ENCODE measurements at places on chromosomes 12 and 14.

GRCh38 chr14:83632375-83632774, 1897.6 kb upstream of the FLRT2 start:
- DNase-seq, result no peak

DNA sequence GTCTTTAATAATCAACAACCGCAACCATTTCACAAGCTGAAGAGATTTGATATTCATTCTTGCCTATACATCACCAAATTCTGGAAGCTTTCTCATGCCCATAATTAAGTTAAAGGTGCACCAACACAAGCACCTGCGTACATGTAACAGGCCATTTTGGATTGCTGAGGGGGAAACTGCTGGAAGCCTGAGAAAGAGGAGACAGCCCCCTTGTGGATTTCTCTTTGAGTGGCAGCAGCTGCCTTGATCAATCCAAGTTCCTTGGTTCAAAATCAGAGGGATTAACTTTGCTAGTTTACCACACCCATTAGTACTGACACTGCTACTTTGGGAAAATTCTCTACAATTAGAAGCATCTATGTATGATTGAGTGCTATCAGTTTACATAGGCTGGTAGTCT, 321.1 kb downstream of the NOVA1 start:
- DNase-seq, result no peak

DNA sequence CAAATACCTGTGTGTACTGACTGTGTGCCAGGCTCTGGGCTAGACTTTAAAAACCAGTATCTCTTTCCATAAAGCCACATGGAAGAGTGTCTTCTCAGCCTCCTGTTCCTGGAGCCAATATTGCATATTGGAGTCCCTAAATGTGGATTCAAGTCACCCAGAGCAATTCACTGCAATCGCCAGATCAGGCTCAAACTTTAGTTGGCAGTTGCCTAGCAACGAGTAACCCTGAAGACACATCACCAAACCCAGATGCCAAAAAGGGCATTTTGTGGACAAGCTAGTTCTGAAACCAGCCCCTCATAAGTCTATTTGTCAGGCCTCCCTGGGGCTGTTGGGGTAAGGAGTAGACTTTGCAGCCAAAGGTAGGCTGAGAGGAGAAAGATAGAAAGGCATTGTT, 13.7 kb downstream of the DPF3 start:
- DNase-seq, result no peak

- no peak for DNase-seq
These were observed 8.7 kb downstream of the KLRC4 start for GRCh38 chr12:10400829-10401228.

GRCh38 chr12:92111256-92111655, 34.4 kb downstream of the BTG1 start:
- DNase-seq, result no peak

DNA sequence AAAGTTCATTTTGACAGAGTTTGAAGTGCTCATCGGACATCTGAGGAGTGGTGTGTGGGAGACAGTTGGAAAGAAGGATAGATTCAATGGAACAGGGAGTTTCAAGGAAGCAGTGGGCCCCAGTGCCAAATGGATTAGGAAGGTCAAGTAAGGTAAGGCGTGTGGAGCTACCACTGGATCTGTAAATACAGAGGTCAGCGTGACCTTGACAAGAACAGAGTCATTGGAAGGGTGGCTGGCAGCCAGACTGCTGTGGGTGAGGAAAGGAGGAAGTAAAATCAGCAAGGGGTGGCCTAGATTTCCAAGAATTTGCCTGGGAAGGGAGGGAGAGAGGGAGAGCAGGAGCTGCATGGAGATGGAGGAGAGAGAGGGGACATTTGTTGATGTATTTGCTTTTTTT, 68.2 kb upstream of the IGF1 start:
- no peak for DNase-seq

DNA sequence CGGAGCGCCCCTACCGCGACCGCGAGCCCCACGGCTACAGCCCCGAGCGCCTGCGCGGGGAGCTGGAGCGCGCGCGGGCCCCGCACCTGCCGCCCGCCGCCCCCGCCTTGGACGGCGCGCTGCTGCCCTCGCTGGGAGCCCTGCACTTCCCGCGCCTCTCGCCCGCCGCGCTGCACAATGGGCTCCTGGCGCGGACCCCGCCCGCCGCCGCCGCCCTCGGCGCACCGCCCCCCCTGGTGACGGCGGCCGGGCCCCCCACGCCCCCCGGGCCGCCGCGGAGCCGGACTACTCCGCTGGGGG, 27.0 kb downstream of the LRCOL1 start:
- DNase-seq, result no peak

- DNase-seq, result no peak
These were observed 636.1 kb downstream of the KCNH5 start for GRCh38 chr14:62409169-62409568.

- no peak for DNase-seq
These were observed 650 bp upstream of the PTGER2 start for GRCh38 chr14:52313462-52313861.

- no peak for DNase-seq
These were observed 144.1 kb upstream of the SEL1L start for GRCh38 chr14:81677736-81678135.

- DNase-seq, result no peak
These were observed 71.0 kb downstream of the GNS start for GRCh38 chr12:64688219-64688618.

GRCh38 chr12:47391566-47391965, 311.8 kb upstream of the AMIGO2 start:
- no peak for DNase-seq

GRCh38 chr14:52318062-52318461, 4.0 kb downstream of the PTGER2 start:
- DNase-seq, result no peak

DNA sequence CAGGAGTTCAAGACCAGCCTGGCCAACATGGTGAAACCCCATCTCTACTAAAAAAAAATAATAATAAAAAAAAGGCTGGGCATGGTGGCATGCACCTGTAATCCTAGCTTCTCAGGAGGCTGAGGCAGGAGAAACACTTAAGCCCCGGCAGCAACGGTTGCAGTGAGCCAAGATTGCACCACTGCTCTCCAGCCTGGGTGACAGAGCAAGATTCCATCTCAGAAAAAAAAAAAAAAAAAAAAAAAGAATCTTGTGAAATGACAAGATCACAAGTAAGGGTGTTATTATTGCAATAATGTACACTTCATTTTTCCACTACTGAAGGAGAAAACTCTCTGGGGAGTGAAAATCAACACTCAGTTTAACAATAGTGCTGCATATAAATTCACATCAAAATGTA, 8.8 kb upstream of the PTGR2 start:
- no peak for DNase-seq

DNA sequence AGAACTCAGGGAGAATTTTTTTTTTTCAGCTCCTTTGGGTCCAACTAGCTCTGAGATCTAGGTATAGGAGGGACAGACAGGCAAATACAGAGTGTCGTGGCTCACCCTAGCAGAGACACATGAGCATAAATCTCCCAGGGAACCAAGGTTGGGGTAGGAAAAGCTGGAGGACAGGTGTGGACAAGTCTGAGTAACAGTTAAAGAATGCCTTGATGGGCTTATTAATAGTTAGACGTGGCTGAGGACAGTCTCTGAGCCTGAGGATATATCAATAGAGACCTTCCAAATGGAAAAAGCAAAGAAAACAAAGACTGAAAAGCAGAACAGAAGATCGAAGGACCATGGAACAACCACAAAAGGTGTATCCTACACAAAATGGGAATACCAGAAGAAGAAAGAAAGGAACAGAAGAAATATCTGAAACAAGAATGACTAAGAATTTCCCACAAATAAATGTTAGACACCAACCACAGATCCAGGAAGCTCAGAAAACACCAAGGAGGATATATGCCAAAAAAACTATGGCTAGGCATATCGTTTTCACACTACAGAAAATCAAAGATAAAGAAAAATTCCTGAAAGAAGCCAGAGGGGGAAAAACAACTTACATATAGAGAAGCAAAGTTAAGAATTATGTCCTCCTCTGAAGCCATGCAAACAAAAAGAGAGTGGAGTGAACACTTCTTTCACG, 80.9 kb downstream of the PTPRB start:
- DNase-seq, result no peak

GRCh38 chr14:91554535-91555332, 44.6 kb upstream of the PPP4R3A start:
- no peak for DNase-seq

- DNase-seq, result peak; percentile 84
These were observed 25.0 kb downstream of the GPRC5A start for GRCh38 chr12:12916135-12916944.

DNA sequence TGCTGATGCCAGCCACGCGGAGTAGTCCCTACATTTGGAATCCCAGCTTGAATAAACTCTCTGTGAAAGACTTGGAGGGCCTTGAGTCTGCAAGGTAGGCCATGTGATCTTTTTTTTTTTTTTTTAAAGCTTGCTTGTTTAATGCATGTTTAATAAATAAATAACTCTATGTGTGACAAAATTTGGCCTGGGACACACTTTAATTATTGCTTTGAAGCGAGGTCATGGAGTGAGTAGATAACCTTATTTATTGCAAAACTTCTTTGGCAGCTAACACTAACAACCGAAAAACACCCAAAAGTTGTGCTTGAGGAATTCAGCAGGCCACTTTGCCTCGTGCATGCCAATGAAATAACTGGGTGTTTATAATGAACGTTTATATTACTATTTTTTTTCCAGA, 382.2 kb downstream of the FLRT2 start:
- DNase-seq, result no peak

DNA sequence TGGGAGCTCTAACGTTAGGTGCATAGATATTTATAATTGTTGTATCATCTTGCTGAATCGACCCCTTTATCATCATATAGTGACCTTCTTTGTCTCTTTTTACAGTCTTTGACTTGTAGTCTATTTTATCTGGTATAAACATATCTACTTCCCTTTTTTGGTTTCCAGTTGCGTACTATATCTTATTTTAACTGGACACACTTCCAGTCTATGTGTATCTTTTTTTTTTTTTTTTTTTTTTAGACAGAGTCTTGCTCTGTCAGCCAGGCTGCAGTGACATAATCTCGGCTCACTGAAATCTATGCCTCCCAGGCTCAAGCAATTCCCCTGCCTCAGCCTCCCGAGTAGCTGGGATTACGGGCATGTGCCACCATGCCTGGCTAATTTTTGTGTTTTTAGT, 41.9 kb upstream of the ZFP36L1 start:
- no peak for DNase-seq

DNA sequence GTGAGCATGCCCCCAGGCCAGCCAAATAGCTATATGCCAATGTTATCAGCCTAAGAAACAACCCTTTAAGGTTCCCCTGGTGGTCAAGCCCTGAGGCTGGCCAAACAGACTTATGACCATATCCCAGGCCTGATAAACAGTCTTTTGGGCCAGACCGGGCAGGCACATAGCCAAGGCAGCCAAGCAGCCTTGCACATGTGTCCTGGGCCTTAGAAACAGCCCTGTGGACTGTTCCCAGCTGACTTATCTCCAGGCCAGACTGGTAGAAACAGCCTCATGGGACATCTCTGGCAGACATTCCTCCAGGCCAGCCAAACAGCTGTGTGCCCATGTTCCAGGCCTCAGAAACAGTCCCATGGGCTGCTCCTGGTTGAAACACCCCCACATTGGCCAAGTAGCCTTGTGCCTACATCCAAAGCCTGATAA, 295.0 kb upstream of the MGAT4C start:
- peak; percentile 58 for DNase-seq

- DNase-seq, result no peak
These were observed 79.1 kb upstream of the FBRSL1 start for GRCh38 chr12:132410849-132411248.

DNA sequence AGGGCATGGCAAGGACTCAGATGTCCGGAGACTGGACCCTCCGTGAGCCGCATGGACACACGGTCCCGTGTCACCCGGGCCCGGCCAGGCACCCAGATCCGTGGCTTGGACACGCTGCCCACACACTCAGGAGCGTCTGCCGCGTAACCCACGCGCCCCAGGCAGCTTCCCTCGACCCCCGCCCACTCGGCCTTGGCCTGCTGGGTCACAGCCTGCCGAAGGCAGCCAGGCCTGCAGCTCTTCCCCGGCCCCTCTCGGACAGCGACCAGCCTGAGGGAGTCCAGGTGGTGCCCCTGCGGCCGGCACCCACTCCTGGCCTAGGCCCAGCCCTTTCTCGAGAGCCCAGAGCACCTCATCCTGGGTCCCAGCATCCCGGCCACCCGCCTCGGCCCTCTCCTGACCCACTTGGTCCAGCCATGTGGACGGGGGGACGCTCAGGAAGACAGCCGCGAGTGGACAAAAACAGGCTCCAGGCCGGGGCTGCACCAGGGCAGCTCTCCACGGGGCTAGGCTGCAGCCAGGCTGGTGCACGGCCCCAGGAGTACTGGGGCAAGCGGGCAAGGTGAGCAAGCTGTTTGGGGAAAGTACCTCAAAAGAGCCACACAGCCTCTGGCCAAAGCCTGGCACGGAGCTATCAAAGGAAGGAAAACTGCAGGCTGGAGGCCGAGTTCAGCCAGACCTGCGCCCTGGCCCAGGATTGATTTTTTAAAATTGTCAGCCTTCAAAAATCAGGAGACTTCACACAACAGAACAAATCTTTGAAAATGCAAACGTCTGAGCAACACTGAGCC, 6.5 kb downstream of the AKT1 start:
- DNase-seq, result no peak

DNA sequence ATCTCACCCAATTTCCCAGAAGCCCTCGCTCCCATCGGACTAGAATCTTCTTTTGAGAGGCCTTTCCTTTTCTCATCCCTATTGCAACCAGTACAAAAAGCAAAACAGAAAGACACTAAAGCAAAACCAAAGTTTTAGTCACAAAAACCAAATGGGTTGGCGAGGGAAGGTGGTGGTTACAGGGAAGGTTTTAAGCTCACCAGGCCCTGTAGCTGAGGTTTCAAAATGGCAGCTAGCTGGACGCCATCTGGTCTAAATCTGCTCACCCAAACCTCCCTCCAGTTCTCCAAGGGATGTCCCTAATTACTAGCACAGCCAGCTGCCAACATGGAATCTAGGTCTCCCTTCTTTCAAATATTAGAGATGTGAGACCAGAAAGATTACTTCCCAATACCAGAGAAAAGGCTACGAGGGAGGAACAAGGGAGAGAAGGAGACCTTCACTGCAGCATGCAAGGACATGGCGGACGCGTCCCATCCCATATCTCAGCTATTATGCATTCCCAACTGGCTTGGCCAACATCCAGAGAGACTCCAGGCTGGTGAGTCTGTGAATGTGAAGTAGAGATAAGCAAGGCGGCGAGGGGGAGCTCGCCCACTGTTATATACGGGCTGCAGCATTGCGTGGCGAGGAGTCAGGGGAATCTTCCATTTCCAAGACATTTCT, 70.8 kb downstream of the DPF3 start:
- DNase-seq, result peak; percentile 81

- no peak for DNase-seq
These were observed 152.2 kb downstream of the BCL11B start for GRCh38 chr14:99119554-99120525.

DNA sequence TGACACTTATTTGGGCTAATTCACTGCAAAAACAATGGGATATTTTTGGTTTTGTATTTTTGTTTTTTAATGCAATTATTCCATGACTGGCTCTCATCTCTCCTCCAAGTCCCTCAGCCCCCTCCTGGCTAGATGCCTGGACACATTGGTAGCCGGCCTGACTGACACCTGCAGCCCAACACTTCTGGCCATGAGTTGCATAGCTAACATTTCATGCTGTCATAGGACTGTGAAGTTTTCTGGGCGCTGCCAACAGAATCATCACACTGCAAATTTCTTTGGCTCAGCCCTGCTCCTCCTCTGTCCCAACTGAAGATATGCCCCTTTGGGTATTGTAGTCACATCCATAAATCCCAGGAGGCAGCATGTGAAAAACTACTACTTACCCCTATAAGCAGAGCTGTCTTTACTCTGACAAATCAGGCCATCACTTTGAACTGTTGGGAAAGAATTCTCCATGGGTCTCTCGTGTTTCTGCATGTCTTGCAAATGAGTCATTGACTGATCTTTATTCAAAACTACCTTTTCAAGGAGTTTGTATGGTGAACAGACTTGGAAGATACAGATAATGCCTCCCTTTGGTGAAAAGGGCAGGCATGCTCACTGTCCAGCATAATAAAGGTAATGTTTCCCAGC, 126.7 kb upstream of the LGR5 start:
- no peak for DNase-seq
